Activated CD4-positive, alpha-beta T cell treated with anti-CD3 and anti-CD28 coated beads, Interleukin-2, amount 50 U/mL, for 4 hours (primary cell): ENCODE measurements at places on chromosomes 1 and 21.

DNA sequence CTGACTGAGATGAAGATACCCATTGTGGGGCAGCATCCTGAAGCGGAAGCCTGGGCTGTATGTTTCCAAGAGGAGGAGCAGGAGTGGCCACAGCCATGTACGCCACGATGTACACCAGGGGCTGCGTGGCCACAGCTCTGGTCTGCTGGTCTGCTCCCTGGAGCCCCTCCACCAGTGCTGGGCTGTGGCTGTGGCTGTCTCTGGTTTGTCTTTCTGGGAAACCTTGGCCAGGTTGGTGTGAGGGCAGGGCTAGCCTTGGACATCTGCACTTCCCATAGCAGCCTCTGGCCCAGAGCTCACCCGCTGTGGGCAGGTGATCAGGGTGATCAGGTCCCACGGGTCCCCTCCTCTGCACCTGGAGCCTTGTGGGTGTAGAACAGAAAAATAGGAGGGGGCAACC, 2.6 kb downstream of the MIB2 start:
- no peak for DNase-seq

DNA sequence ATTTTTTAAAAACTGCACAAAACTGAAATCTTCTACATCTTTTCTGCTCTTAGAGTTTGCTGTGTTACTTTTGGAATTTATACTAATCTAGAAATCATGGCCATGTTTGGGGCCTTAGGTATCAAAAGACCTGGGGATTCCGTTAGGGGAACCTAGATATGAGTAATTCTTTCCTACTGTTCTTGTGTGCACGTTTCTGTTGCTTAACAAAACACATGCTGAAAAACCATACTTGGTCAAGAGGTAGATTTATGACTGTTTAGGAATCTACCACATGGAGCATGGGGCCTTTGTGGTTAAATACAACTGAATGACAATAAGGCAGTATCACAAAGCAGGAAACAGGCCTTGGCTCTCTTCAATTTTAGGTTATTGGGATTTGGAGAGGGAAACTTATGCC, 291.9 kb upstream of the USP25 start:
- no peak for DNase-seq

DNA sequence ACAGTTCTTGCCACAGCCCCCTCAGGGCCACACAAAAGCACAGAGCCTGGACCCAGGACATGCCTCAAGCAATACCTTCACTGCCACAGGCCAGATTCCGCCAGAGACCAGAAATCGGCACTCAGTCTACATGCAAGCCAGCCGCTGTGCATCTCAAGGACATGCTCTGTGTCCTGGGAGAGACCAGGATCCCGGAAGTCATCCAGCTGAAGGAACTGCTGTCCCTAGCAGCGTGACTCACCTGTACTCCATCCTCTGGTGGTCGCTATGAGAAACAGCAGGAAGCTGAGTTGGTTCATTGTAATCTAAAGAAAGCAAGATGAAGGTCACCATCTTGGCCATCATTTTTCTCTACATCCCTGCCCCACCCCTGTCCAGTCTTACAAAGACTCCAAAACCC, 401 bp downstream of the ITLN1 start:
- no peak for DNase-seq

DNA sequence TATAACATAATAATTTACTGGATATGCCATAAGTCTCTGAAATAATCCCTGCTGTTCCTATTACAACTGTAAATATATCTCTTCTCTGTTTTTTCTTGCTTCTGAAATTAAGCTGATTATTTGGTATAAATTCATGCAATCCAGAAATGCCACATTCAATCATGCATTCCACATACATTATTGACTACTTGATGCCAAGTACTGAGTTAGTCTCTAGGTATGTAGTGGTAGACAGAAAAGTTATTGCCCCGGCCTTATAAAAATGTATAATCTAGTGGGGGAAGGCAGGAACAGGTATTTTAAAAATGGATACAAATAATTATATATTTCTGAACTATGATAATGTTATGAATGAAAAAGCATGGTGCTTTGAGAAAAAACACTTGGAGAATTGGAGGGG, 338.6 kb upstream of the SNX7 start:
- DNase-seq: no peak

GRCh38 chr1:51583532-51583931, 33.4 kb upstream of the OSBPL9 start:
- no peak for DNase-seq
